Fibroblast of gingiva (primary cell): ENCODE measurements at places on chromosomes 16 and 17.
A peak's percentile ranks its signal among the peaks of the same experiment; 100 is the strongest.

DNA sequence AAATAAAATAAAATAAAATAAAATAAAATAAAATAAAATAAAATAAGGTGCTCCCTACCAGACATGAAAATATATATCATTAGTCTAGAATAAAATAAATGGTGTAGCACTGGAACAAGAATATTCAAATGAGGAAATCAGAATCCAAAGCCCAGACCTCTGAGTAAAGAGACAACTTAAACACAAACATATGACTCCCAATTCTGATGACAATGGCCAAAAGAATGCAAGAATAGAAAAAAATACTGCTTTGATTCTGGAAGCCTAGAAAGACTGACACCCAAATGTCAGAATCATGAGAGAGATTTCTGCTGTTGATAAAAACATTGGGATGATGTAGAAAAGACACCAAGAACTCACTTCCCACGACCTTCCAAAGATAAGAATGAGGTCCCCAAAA, 27.9 kb downstream of the MYOCD start:
- DNase-seq, result peak; percentile 5

DNA sequence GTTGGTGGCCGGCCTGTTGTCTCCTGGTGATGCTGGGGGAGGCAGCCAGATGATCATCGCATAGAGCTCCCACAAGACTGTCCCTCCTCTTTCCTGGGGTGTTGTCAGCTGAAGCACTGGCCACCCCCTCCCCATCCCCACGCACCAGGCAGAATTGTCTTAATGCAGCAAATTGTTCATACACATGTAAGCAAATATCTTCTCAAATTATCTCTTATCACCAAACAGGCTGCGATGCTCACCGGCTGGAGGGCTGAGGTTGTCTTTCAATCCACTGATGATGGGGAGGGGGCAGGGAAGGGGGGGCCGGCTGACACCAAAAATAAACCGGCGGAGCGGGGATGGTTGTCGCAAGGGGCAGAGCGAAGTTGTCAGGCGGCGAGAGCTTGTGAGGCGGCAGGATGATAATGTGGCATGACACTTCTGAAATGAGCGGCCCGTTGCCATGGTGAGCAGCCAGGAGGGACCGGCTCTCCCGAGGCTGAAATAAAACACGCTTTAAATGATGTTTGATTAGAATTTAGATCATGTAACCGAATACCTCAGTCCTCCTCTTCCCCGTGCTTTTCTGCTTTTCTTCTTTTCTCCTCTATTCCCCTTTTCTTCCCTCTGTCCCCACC, 59.8 kb downstream of the MRM1 start:
- DNase-seq, result no peak

DNA sequence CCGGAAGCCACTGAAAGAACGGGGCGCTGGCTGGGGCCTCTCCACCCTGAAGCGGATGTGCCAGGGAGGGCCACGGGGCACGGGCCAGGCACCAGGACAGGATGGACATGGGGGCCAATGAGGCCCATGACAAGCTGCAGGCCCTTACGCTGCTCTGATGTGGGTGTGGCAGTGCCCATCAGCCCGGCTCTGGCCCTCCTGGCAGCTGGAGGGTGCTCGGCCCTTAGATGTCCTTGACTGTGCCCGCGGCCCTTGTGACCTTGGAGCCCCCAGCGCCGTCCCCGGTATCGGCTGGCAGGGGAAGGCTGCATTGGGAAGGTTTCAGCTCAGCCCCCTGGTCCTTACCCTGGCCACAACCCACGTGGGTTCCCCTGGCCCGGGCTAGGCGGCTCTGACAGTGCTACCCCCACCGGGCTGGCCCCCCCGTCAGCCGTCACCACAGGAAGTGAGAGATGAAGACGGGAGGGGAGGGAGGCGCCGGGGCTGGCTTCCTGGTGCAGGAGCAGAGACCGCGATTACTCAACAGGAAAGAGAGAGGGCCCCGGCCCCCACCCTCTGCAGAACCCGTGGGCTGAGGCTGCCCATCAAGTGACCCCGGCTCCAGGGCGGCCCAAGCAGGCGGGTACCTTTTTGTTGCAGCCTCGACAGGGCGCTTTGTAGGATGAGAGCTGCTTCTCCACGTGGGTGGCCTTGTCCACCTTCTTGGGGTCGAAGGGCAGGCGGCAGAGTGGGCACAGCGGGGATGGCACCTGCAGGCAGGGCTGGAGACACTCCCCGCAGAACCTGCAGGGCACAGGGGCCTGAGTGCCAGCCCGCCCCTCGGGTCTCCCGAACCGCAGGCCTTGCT, 5.3 kb downstream of the RNF166 start:
- peak; percentile 47 for DNase-seq

GRCh38 chr17:72555052-72555451, 434.2 kb downstream of the SOX9 start:
- DNase-seq, result no peak

- DNase-seq, result no peak
Measured at GRCh38 chr16:11091021-11091785, 146.8 kb downstream of the CLEC16A start.

DNA sequence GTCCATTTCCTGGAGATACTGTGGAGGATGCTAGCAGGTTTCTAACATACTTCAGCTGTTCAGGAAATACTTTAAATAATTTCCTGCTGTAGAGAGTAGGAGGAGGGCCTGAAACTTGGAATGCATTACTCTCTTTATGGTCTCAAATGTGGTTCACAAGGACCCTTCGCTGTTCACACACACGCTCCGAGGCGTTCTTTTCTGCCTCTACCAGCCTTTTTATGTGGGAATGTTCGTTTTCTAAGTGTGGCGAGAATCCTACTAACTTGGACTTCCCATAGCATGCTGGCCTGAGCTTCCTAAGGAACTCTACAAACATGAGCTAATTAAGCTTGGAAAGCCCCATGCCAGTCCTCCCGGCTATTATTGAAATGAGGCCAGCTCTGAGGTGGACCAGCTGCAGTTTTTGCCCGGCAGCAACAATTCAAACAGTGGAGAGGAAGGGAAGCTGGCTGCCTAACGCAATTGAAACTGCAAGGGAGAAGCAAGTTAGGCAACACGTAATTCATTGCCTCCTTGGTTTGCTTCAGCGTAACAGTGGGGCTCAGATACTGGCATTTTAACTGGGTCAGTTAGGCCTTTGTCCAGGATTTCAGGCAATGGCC, 18.9 kb downstream of the KPNA2 start:
- DNase-seq, result peak; percentile 69

GRCh38 chr17:10471858-10472257, 2.5 kb upstream of the MYH4 start:
- DNase-seq, result no peak

GRCh38 chr16:58459344-58460218, 40.4 kb upstream of the NDRG4 start:
- no peak for DNase-seq

GRCh38 chr16:82924075-82924854, 297.5 kb downstream of the CDH13 start:
- no peak for DNase-seq

DNA sequence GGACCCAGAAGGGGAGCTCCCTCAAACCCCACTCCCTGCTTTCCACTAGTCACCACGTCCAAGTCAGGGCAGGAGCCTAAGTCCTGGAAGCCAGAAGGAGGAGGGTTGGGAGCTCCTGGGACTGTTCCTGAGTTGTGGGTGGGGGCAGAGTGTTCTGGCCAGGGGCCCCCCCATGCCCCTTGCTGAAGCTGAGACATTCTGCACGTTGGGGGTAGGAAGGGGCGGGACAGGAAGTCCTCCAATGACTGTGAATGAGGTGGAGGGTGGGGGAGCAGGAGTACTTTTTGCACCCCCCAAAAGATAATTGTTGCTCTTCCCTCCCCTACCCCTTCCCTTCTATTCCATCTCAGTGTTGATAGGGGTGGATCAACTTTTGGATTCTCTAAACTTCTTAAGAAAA, 21.4 kb upstream of the C17orf113 start:
- no peak for DNase-seq

- no peak for DNase-seq
Measured at GRCh38 chr16:10989559-10989958, 45.2 kb downstream of the CLEC16A start.
